ENCODE measurements at places on chromosomes 12 and 14.

- no peak for DNase-seq
These were observed 21.7 kb downstream of the TRAF3 start for GRCh38 chr14:102798926-102799325.

DNA sequence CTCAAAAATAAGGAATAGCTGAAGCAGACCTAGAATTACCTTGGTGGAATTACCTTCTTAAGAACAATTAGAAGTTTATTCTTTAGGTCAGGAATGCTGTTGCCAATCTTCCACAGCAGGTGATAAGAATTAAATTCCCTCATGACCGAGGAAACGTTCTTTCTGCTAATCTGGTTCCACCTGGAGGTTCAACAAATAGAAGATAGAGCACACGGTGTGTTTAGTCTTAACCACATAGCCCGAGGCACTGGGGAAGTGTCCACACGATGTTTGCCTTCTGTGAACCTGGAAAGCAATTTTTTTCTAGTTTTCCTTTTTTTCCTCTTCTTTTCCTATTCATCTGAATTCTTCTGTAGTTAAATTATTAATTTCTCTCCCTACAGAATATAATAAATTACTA is 906.9 kb downstream of the NRXN3 start:
- DNase-seq: no peak

GRCh38 chr14:71658261-71658860 is 273.9 kb upstream of the RGS6 start:
- DNase-seq: no peak

DNA sequence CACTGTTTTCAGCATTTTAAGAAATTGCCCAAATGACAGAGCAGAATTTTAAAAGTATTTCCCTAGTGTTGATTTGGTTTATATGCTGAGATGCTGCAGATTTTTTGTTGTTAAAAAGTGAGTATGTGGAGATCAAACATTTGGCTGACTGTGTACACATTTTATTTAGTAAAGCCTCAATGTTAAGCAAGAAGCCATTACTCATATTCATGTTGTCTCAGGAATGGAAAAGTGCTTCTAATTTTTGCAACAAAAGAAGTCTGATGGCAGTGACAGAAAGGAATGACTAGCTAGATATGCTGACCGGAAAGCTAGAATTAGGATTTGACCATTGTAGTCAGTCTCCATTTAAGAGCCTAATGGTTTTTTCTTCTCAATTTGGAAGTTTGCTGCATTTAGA is 22.5 kb downstream of the SLC38A6 start:
- DNase-seq: no peak

DNA sequence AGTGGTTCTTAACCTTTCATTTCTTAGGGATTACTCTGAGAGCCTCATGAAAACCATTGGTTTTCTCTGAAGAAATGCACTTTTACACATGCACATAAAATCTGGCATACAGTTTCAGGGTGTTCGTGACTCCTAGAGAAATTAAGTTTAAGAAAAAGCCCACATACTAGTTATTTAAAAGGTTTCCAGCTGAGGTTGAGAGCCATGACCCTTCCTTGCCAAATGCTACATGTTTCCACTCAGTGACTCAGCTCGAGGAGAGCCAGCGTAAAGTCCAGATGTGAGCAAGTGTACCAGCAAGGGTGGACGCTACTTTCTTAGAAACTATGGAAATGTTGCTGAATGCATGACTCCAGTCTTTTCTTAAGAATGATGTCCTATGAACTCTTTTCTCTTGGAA is 42.7 kb upstream of the FLRT2 start:
- DNase-seq: no peak

GRCh38 chr14:93943052-93943451 is 15.9 kb downstream of the FAM181A start:
- DNase-seq: no peak

DNA sequence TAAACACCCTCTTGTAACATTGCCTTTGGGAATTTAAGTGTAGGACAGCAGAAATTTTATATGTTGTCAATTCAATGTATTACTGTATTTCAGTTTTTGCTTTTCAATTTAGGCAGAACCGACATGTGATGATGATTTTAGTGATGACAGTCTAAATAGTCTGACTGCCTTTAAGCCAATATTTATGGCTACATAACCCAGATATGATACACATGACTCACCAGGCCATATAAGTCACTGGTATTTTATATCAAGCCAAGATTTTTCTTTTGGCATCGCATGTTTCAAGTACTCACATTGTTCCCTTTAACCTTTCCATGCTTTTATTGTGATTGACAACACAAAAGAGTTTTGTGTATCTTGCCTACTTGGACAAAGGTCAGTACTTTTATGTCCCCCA is 13.6 kb upstream of the PPM1A start:
- peak; percentile 62 for DNase-seq
